ENCODE measurements at places on chromosomes 2 and 18.

GRCh38 chr2:217873371-217873770 lies 129.4 kb downstream of the TNS1 start:
- DNase-seq = no peak

GRCh38 chr2:85173909-85174308 lies 40.7 kb downstream of the TCF7L1 start:
- DNase-seq = no peak

DNA sequence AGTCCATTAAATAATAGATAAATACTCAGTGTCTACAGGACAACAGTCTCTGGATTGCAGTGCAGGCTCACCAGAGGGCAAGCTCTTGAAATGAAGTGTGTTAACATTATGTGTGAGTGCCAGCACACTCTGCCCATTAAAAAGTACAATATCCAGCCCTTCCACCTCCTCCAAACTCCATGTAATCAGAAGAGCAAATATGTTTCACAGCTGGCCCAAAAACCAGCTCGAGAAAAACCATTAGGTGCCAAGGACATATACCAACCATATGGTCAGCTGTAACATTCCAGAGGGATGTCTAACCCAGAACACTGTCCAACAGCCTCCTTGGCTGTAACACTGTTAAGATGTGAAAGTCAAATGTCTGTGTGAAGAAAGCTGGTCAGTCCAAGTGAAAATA lies 112.2 kb downstream of the ZNF385B start:
- DNase-seq = no peak

DNA sequence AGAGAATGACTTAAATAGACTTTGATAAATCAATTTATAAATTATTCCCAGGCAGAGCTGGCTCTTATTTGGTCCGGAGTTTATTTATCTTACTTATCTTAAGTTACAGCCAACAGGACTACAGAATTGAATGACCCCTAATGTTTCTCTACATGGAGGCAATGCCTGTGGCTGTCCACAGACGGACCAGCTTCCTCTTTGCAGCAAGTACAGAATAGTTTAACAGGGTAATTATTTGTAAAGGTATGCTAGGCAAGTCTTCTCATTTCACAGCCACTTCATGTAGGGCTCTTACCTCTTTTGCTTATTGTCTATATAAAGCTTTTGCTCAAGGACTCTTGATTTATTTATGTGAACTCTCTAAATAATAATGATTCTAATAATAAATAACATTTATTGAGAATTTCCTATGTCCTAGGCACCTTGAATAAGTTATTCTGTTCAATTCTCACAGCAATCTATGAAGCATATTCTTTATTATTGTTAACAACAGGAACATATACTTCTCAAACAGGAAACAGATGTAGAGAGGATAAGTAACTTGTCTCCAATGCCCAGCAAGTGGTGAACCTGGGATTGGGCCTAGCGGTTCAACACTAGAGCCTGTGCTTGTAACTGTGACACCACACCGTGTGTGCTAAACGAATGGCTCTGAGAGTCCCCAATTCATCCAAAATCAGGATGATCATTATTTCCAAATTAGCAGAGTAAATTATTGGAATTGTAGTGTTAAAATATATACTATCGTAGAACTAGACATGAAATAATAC lies 58.8 kb upstream of the NXPH2 start:
- DNase-seq = no peak

DNA sequence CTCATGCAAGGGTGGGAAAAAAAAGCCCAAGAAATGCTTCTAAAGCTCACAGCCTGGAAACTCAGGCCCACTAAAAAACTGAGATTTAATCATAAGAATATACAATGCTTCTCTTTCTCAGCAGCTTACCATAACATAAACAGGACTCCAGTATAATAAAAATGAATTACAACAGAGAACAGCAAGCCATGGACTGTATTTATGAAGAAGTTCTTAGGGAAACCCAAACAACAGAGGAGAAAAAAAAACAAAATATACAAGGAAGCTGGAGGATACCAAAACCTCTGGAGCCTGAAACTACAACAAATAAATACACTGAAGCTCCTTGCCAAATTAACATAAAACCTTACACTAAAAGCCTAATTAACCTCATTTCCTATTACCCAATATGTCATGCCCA lies 187.8 kb downstream of the RDH14 start:
- DNase-seq = no peak

DNA sequence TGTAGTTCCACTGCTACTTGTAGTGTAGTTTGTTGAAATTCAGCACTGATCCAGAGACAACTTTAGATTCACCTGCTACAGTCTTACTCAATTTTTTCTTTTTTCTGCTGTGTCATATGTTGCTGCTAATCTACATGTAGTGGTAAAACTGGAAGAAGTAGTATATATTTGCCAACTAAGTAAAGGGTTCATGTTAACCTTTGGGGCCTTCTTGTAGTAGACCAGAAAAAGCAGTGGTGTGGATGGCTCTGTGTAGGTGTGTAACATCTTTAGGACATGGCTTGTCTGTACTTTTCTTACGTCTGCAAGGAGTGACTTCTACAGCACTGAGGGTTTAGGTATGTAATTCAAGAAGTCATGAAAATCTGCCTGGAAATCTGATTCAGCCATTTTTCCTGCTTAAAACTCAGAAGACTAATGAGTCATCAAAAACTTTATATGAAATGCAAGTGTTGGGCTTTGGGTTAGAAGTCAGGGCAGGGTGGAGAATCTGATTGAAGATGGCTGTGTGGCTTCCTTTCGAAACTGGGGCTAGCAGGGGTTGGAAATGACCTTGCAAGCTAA lies 8.4 kb downstream of the PTPRM start:
- no peak for DNase-seq

DNA sequence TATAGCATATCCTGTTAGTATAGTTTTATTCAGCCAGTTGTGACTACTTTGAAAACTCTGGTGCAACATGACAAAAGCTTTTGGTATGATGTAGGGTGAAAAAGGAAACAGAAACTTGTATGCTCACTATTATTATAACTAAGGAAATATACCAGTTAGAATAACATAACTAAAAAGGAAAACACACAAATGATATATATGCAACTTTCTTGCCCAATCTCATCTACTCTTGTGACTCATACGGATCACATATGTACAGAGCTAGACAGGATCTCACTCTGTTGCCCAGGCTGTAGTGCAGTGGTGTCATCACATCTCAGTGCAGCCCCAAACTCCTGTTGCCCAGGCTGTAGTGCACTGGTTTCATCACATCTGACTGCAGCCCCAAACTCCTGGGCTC lies 12.4 kb upstream of the TLK1 start:
- no peak for DNase-seq

Data from stimulated activated CD4-positive, alpha-beta T cell treated with anti-CD3 and anti-CD28 coated beads, Interleukin-12 subunit alpha, Interleukin-12 subunit beta, amount 100 ng/mL, for 24 hours (primary cell).